ENCODE measurements at places on chromosomes 6 and 20.

- DNase-seq: no peak
Measured at GRCh38 chr6:44670146-44670545, 282.6 kb downstream of the CDC5L start.

GRCh38 chr6:82441047-82441855 is 77.6 kb downstream of the TPBG start:
- no peak for DNase-seq

GRCh38 chr6:105561486-105561885 is 158.6 kb upstream of the PREP start:
- DNase-seq: no peak

GRCh38 chr6:44731485-44732095 is 344.1 kb downstream of the CDC5L start:
- DNase-seq: no peak

DNA sequence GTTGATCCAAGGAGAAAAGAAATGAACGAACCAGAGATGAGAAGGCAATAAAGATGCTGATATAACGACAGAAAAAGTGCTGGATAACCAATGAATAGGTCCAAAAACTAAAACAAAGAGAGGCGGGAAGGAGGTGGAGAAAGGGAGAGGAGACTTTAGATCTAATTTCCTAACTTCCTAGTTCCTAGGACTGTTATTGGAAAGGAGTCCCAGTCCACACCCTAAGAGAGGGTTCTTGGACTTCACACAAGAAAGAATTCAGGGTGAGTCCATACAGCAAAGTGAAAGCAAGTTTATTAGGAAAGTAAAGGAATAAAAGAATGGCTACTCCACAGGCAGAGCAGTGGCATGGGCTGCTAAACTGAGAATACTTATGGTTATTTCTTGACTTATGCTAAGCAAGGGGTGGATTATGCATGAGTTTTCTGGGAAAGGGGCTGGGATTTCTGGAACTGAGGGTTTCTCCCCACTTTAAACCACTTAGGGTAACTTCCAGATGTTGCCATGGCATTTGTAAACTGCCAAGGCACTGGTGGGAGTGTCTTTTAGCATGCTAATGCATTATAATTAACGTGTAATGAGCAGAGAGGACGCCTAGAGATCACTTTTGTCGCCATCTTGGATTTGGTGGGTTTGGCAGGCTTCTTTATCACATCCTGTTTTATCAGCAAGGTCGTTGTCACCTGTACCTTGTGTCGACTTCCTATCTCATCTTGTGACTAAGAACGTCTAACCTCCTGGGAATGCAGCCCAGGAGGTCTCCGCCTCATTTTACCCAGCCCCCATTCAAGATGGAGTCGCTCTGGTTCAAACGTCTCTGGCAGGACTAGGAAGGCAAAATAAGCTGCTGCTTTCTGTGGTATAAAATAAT is 60.9 kb upstream of the RBM24 start:
- no peak for DNase-seq

DNA sequence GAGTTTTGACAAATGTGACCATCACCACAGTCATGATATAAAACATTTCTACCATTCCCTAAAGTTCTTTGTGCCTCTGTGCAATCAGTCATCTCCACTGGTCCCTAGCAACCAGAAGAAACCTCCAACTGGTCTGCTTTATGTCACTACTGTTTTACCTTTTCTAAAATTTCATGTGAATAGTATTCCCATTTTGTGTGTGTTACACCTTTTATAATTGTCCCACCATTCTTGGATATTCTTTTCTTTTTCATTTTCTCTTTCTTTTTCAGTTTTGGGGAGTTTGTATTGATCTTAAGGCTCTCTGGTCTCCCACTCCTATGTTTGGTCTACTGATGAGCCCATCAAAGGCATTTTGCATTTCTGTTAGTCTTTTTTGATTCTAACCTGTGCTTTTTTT is 95.4 kb downstream of the NCOA3 start:
- no peak for DNase-seq

DNA sequence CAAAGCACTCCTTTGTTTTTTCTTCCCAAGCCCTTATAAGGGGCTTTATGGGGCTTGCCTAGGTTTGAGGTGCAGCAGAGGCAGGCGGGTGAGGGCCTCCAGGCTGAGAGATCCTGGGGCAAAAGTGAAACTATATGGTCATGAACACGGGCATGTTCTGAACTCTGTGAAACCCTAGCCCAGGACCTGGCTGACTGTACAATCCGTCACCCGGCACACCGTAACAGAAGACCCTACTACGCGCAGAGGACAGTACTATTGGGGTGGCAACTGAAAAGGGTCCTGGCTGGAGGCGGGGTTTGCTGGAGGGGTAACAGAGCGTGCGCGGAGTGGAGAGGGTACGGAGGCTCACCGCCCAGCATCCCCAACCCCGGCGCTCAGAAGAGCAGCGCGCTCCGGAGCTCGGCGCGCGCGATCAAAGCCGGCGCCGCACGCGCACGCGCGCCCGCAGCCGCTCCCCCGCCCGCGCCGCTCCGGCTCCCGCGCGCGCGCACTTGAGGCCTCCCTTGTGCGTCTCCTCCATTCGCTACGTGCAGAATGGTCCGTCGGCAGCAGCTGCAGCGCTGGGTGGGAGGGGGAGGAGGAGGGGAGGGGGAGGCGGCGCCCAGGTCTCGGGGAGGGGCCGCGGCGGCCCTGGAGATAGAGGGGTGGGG is 54.2 kb downstream of the MRPL14 start:
- no peak for DNase-seq

DNA sequence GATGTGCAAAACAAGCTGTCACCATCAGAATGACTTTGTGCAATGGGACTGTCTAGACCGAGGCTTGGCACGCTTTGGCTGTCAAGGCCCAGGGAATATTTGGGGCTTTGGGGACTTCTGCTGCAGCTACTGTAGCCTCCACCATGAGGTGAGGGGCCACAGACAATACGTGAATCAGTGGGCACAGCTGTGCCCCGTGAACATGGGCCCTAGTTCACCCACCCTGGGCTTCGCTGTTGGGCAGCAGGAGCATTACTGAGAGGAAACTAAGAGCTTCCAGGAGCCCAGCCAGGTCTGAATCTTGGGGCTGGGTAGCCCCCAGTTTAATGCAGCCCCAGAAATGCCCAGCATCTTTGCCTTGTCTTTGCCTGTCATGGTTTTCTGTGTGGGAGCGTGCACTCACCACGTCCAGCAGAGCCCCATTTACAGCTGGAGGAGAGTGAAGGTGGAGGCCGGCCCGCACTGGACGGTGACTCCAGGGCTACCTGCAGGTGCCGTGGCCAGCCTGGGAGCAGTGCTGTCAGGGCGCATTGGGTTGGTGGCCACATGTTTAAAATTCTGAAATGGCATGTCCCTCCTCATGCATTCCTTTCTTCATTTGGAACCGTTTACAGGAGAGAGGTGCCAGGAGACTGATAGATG is 34.7 kb downstream of the DUSP22 start:
- DNase-seq: no peak

DNA sequence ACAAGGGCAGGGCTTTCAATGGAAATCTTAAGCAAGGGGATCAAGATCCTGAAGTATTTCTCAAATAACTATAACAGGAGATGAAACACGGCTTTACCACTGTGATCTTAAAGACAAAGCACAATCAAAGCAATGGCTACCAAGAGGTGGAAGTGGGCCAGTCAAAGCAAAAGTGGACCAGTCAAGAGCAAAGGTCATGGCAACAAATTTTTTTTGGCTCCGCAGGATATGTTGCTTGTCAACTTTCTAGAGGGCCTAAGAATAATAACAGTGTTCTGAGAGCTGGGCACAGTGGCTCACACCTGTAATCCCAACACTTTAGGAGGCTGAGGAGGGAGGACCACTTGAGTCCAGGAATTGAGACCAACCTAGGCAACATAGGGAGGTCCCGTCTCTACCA is 54.1 kb downstream of the ILRUN start:
- no peak for DNase-seq
